ENCODE measurements at places on chromosomes 12 and 14.
A peak's percentile ranks its signal among the peaks of the same experiment; 100 is the strongest.

GRCh38 chr12:90170740-90171139, 462.1 kb upstream of the ATP2B1 start:
- no peak for DNase-seq

DNA sequence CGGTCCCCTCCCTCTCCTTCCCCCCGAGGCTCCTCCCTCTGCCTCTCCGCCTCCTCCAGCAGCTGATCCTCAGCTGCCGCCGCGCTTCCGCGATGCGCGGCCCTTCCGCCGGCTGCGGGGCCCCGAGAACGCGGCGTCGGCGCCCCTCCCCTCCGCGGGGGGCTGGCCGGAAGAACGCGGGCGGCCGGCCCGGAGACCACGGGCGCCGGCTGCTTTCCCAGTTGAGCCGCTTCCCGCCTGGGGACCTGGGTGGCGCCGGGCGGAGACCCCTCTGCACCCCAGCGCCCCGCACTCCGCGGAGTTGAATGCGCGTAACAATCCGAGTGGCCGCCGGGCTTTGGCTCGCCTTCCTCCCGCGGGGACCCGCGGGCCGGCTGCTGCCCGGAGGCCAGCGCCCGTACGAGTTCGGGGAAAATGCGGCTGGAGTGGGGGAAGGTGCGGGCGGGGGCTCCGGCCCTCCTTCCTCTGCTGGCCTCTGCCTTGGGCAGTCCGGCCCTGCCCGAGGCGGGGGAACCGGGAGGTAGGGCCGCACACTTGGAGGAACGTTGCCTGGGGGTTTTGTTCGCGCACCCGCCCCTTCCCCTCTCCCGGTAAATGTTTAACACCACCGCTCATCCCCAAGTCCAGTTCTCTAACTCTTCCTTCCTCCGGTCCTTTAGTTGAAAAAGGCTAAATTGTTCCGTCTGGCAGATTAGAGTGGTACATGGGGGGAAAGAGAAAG, 393 bp upstream of the DCAF5 start:
- no peak for DNase-seq

GRCh38 chr12:57904848-57905811, 36.2 kb upstream of the ATP23 start:
- DNase-seq = peak; percentile 60

- DNase-seq = no peak
Observed at GRCh38 chr14:40371011-40371410, 938.8 kb upstream of the FBXO33 start.

DNA sequence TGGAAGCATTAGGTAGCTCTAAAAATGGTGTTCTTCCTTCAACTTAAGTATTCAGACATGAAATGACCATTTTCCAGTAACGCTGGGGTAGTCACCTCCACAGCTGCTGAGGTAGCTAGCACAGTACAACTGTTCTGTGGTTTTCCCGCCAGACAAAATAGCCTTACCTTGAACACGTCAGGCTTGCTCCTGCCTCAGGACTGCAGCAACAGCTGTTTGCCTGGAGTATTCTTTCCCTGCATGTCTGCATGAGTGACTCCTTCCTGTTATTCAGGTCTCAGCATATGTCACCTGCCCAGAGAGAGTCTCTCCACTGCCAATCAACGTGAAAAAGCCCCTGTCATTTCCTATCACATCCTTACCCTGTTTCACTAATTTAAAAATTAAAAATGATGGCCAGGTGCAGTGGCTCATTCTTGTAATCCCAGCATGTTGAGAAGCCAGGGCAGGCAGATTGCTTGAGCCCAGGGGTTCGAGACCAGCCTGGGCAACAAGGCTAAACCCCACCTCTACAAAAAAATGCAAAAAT, 37.9 kb downstream of the WDR89 start:
- no peak for DNase-seq

DNA sequence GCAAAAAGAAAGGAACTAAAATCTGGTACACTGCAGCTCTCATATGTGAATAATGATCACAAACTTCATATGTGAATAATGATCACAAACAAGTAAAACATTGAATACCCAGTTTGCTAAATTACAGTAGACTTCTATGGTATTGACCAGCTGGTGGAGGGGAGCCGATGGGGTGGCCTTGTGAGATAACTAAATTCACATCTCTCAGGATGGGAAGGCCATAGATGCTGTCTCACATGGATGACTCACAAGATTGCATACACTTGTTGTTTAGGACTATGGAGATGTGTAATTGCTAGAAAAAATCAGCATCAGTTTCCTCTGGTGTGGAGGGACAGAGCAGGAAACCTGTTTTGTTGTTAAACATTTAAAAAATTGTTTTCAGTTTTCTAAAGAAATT, 49.2 kb downstream of the ACACB start:
- no peak for DNase-seq

- DNase-seq = no peak
Observed at GRCh38 chr12:111570084-111570961, 28.8 kb downstream of the ATXN2 start.

- DNase-seq = no peak
Observed at GRCh38 chr12:123478762-123479161, 20.8 kb downstream of the SNRNP35 start.

DNA sequence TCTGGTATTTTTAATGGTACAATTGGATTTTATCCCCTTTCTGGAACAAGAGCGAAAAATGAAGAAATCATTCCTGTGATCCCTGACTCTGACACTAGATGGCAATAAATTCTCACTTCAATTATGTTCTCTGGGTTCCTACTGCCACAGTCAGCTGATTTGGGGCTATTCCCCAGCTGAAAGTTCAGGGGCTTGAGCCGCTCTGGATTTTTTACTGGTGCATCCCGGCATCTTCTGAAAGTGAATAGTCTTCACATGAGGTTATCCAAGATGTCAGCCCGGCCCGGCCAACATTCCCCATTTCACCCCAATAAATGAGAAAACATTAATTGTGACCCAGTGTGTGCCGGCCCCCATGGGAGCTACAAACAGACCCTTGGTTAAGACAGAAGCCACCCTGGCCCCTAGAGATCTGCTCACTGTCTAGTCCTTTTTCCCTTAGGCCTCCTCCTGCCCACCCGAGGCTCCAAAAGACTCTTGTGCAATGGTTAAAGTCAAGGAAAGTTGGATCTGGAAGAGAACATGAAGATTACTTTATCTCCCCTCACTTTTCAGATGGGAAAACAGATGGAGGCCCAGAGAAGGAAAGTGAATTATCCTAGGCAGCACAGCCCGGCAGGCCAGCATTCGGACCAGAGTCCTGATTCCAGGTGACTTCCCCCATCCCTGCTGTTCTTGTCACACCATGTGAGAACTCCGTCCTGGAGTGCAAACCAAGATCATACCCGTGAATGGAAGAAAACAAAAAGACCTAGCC, 20.8 kb downstream of the CKAP4 start:
- no peak for DNase-seq

- DNase-seq = no peak
Observed at GRCh38 chr14:20645481-20645880, 4.0 kb upstream of the OR6S1 start.

- no peak for DNase-seq
Observed at GRCh38 chr12:72148709-72149108, 123.5 kb upstream of the TRHDE start.

- DNase-seq = no peak
Observed at GRCh38 chr12:95742586-95742985, 48.0 kb downstream of the NTN4 start.

DNA sequence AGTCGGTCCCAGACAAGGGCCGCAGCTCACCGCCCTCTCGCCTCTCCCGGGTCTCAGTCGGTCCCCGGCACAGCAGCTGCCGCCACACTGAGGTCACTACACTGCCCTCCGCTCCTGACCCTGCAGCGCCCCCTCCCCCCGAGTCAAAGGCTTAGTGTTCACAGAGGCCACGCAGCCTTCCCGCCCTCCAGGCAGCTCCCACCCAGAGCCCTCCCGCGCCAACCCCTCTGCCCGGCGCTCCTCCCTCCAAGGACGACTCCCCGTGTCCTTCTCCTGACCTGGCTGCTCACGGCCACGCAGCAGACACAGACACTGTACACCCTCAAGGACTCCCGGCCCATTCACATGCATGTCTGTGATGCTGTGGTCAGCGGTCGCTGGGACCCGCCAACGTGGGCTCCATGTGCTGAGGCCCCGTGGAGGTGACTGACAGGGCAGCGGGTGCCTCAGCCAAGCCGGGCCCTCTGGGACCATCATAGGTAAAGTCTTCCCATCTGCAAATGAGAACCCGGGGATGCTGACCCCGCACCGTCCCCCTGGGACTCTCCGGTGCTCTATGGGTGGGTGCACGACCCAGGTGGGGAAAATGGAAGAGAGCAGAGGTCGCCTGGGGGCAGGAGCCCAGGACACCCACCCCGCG, 16.3 kb upstream of the GALNT9 start:
- no peak for DNase-seq

- DNase-seq = no peak
Observed at GRCh38 chr12:126210448-126210847, 1145.2 kb downstream of the AACS start.

GRCh38 chr14:99937475-99938244, 127.6 kb upstream of the EVL start:
- no peak for DNase-seq

- DNase-seq = no peak
Observed at GRCh38 chr14:75147423-75148071, 20.7 kb upstream of the NEK9 start.

DNA sequence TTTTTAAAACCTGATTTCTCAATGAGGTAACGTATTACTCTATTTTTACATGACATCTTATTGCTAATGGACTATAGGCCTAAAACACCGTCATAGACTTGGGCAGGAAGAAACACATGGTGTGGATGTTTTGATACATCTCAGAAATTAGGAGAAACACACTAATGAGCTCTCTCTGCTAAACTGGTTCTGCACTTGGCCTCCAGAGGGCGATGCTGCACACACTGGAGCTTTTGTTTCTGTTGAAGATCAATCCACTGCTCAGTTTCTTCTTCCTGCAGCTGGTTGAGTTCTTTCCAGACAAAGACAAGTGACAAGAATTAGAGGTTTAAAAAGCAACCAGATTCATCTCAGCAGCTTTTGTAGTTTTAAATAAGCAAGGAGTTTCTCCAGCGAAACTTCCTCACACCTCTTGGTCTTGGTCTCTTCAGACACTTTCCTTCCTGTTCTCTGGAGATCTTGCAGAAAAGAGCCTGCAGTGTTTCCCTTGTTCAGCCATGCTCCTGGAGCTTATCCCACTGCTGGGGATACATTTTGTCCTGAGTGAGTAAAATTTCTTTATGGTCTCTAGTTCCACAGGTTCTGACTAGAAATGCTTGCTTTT, 178.5 kb upstream of the OR4E1 start:
- DNase-seq = peak; percentile 63

GRCh38 chr12:6114476-6114870, 10.0 kb downstream of the VWF start:
- no peak for DNase-seq

DNA sequence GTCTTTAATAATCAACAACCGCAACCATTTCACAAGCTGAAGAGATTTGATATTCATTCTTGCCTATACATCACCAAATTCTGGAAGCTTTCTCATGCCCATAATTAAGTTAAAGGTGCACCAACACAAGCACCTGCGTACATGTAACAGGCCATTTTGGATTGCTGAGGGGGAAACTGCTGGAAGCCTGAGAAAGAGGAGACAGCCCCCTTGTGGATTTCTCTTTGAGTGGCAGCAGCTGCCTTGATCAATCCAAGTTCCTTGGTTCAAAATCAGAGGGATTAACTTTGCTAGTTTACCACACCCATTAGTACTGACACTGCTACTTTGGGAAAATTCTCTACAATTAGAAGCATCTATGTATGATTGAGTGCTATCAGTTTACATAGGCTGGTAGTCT, 321.1 kb downstream of the NOVA1 start:
- DNase-seq = no peak

DNA sequence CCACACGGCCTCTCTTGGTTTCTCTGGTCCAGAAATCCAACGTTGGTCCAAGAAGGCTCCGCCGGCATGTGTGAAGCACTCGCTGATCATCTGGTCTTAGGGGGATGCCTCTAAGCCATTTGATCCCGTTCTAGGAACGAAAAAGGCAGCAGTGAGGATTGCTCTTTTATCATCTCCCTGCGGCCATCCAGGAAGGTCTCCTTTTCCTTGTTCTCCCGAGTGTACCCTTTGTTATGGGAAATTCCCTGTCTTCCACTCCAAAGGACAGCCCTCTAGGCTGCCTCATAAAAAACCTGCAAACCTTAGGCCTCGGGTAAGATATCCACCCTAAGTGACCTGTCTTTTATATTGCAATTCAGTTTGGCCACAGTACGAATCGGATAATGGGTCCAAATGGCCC, 85.8 kb downstream of the TMTC3 start:
- DNase-seq = no peak

DNA sequence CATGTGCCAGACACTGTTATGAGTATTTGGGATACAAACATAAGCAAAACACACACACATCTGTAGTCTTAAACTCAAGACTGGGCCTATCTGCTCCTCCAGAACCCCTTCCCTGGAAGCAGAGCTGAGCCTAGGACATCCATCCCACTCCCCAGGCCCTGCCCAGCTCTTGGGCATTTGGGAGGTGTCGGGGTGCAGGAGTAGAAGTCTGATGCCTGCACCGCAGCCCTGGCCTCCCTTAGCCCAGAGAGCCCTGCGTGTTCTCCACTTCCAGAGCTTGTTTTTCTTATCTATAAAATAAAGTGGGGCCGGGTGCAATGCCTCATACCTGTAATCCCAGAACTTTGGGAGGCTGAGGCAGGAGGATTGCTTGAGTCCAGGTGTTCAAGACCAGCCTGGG, 11.7 kb downstream of the HSP90AA1 start:
- no peak for DNase-seq

All from activated CD4-positive, CD25-positive, alpha-beta regulatory T cell (primary cell).